ENCODE measurements at places on chromosomes 5 and 9.

DNA sequence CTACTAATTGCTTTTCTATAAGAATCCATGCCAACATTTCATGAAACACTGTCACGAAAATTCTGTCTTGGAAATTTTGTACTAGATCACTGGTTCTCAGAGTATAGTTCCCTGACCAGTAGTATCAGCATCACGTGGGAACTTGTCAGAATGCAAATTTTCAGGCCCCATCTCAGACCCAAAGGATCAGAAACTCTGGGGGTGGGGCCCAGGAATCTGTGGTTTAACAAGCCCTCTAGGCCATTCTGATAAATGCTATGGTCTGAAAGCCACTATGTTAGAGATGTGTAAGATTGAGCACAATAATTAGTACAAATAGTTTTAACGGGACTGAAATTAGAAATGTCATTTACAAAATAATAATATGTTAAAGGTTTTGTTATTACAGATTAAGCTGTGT is 615.7 kb upstream of the ARRDC3 start:
- no peaks in the 10 kb centered on the region for H3K36me3 ChIP-seq
- no peak for DNase-seq
- H3K27ac ChIP-seq: no peak overlapping the region
- H3K27me3 ChIP-seq: no peaks in the 10 kb centered on the region
- no peaks in the 10 kb centered on the region for H3K4me1 ChIP-seq

- no peaks in the 10 kb centered on the region for H3K36me3 ChIP-seq
- DNase-seq: peak; percentile 54
- H3K27me3 ChIP-seq: no peaks in the 10 kb centered on the region
- H3K4me1 ChIP-seq: no peaks in the 10 kb centered on the region
- H3K27ac ChIP-seq: peak overlapping the region; percentile 54
Observed at GRCh38 chr5:80141147-80141671, 106.1 kb downstream of the THBS4 start.

DNA sequence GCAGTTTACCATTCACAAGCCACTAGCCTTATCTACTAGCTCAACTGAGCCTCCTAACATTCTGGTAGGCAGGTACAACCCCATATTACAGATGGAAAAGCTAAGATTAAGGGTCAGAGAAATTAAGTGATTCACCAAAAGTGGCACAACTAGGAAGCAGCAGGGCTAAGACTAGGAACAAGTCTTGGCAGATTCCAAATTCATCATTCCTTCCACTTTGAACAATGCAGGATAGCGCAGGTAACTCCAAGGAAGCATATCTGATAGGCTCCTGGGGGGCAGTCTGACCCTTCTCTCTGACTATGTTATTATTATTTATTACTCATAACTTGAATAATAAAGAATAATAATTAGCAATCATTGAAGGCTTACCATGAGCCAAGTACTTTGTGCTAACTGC is 8.5 kb downstream of the HBEGF start:
- H3K4me3 ChIP-seq: no peak overlapping the region
- H3K27me3 ChIP-seq: no peaks in the 10 kb centered on the region
- no peak overlapping the region for H3K27ac ChIP-seq
- DNase-seq: no peak
- peaks cover 2% of the 10 kb centered on the region for H3K4me1 ChIP-seq

GRCh38 chr9:14424983-14425382 is 111.0 kb upstream of the NFIB start:
- H3K4me1 ChIP-seq: no peaks in the 10 kb centered on the region
- no peaks in the 10 kb centered on the region for H3K27me3 ChIP-seq
- DNase-seq: no peak
- no peak overlapping the region for H3K27ac ChIP-seq

GRCh38 chr5:10319202-10319851 is 11.6 kb upstream of the CMBL start:
- H3K4me1 ChIP-seq: peaks cover 9% of the 10 kb centered on the region
- no peaks in the 10 kb centered on the region for H3K27me3 ChIP-seq
- H3K36me3 ChIP-seq: no peaks in the 10 kb centered on the region
- no peak overlapping the region for H3K4me3 ChIP-seq
- DNase-seq: no peak

GRCh38 chr5:33281431-33281843 is 159.3 kb upstream of the TARS1 start:
- H3K27me3 ChIP-seq: no peaks in the 10 kb centered on the region
- no peaks in the 10 kb centered on the region for H3K4me1 ChIP-seq
- no peak overlapping the region for H3K4me3 ChIP-seq
- no peak overlapping the region for H3K27ac ChIP-seq

GRCh38 chr5:124365361-124365801 is 381.1 kb downstream of the ZNF608 start:
- H3K4me3 ChIP-seq: no peak overlapping the region
- no peak for DNase-seq
- no peaks in the 10 kb centered on the region for H3K27me3 ChIP-seq
- no peaks in the 10 kb centered on the region for H3K4me1 ChIP-seq
- H3K36me3 ChIP-seq: no peaks in the 10 kb centered on the region
- H3K27ac ChIP-seq: no peak overlapping the region

- no peaks in the 10 kb centered on the region for H3K27me3 ChIP-seq
- no peaks in the 10 kb centered on the region for H3K4me1 ChIP-seq
- no peak overlapping the region for H3K4me3 ChIP-seq
- H3K36me3 ChIP-seq: no peaks in the 10 kb centered on the region
- H3K27ac ChIP-seq: no peak overlapping the region
Observed at GRCh38 chr5:171481571-171482433, 62.4 kb downstream of the FGF18 start.

- H3K36me3 ChIP-seq: no peaks in the 10 kb centered on the region
- DNase-seq: no peak
- no peaks in the 10 kb centered on the region for H3K27me3 ChIP-seq
- H3K4me1 ChIP-seq: peaks cover 37% of the 10 kb centered on the region
- no peak overlapping the region for H3K4me3 ChIP-seq
Observed at GRCh38 chr9:137437691-137438590, 3.2 kb downstream of the ENTPD8 start.

GRCh38 chr5:121325930-121326329 is 525.8 kb upstream of the FTMT start:
- H3K27me3 ChIP-seq: no peaks in the 10 kb centered on the region
- no peaks in the 10 kb centered on the region for H3K36me3 ChIP-seq
- H3K4me1 ChIP-seq: no peaks in the 10 kb centered on the region

- H3K27me3 ChIP-seq: no peaks in the 10 kb centered on the region
- DNase-seq: no peak
- no peaks in the 10 kb centered on the region for H3K36me3 ChIP-seq
- no peak overlapping the region for H3K4me3 ChIP-seq
- H3K27ac ChIP-seq: no peak overlapping the region
Observed at GRCh38 chr9:97943308-97943855, 5.4 kb upstream of the HEMGN start.

- no peak overlapping the region for H3K27ac ChIP-seq
- H3K4me3 ChIP-seq: no peak overlapping the region
- no peak for DNase-seq
- no peaks in the 10 kb centered on the region for H3K36me3 ChIP-seq
- peaks cover 29% of the 10 kb centered on the region for H3K4me1 ChIP-seq
- H3K27me3 ChIP-seq: no peaks in the 10 kb centered on the region
Observed at GRCh38 chr5:673161-673830, 19.9 kb downstream of the TPPP start.

DNA sequence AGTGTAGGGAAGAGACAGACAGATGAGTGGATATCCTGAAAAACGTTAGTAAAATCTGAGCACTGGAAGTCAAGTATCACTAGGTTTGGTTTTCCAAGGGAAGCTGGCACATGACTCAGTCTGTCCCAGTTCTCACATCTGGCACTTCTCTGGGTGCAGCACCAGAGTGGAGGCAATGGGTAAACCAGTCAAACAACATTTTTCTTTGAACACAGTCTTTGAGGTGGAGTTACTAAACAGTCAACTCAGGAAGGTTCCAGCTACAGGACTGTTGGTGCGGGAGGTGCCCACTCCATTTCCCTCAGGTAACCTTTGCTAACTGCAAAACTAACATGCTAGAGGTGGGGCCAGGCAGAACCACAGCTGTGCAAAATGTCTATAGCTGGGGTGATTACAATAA is 301.4 kb upstream of the RFX3 start:
- no peak overlapping the region for H3K4me3 ChIP-seq
- no peaks in the 10 kb centered on the region for H3K27me3 ChIP-seq
- H3K27ac ChIP-seq: no peak overlapping the region
- H3K4me1 ChIP-seq: peaks cover 11% of the 10 kb centered on the region

- no peak overlapping the region for H3K27ac ChIP-seq
- no peaks in the 10 kb centered on the region for H3K36me3 ChIP-seq
- no peak overlapping the region for H3K4me3 ChIP-seq
- no peaks in the 10 kb centered on the region for H3K27me3 ChIP-seq
Observed at GRCh38 chr5:157253547-157253946, 12.4 kb upstream of the CYFIP2 start.

- H3K36me3 ChIP-seq: no peaks in the 10 kb centered on the region
- H3K4me3 ChIP-seq: peak within 1 kb of the TSS; percentile 40
- H3K27ac ChIP-seq: peak within 1 kb of the TSS; percentile 52
- peaks cover 40% of the 10 kb centered on the region for H3K4me1 ChIP-seq
- DNase-seq: peak; percentile 97
Observed at GRCh38 chr9:114505187-114506081, at the start of gene WHRN. Gene WHRN, minus strand, starts transcription at chr9:114505473. Its CDS starts 672 bp downstream, at chr9:114504801.

GRCh38 chr5:142617416-142618129 is 68.3 kb downstream of the FGF1 start:
- no peak for DNase-seq
- H3K27ac ChIP-seq: no peak overlapping the region
- no peaks in the 10 kb centered on the region for H3K36me3 ChIP-seq
- H3K4me1 ChIP-seq: no peaks in the 10 kb centered on the region
- no peak overlapping the region for H3K4me3 ChIP-seq

GRCh38 chr9:36135741-36136271 is 727 bp upstream of the GLIPR2 start:
- DNase-seq: no peak
- H3K36me3 ChIP-seq: no peaks in the 10 kb centered on the region
- H3K27me3 ChIP-seq: no peaks in the 10 kb centered on the region
- peaks cover 19% of the 10 kb centered on the region for H3K4me1 ChIP-seq

DNA sequence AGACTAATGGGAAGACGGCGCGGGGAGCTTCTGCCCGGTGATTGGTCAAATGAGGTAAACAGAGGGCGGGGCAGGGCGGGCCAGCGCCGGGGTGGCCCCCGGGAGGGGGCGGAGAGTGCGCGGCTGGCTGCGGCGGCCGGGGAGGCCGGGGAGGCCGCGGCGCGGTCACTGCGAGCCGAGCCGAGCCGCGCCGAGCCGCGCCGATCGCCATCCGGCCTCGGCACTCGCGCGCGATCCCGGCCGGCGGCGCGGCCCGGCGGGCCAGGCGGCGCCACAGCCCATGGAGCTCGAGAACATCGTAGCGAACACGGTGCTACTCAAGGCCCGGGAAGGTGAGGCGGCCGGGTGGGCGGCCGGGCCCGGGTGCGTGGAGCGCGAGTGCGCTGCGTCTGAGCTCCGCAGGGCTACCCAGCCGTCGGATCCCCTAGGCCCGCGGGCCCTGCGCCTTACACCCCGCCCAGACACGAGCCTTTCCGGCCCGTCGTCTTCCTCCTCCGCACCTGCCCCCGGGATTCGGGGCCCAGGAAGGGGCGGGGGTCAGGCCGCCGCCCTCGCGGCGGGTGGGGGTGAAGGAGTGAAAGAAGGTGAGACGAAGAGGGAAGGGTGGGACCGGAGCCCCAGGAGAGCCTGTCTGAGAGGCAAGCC is at the start of gene GRK6:
GRK6 (plus strand) TSS at position 111 of the 645 bp plus-strand sequence; CDS start at position 281, 170 bp downstream.
- H3K4me3 ChIP-seq: peak within 1 kb of the TSS; percentile 59
- peak; percentile 53 for DNase-seq
- peaks cover 23% of the 10 kb centered on the region for H3K4me1 ChIP-seq

DNA sequence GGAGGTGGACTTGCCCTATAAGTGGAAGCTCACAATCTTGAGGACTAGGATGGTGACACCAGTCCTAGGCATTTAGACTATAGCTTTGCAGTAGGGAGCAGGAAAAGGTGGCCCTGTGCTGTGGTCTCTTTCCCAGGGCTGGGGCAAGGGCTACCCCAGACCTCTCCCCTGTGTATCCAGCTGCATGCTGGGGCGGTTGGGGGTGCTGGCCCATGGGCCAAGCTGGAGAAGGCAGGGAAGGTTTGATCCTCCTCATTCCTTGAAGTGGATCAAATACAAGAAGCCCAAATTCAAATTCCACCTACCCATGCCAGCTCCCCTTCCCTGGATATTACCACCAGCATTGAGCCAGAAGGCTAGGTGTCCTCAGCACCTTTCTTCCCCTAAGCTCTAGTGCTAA is 2.2 kb upstream of the PTGS1 start:
- H3K36me3 ChIP-seq: no peaks in the 10 kb centered on the region
- H3K4me1 ChIP-seq: peaks cover 4% of the 10 kb centered on the region
- no peak overlapping the region for H3K4me3 ChIP-seq
- DNase-seq: no peak
- H3K27me3 ChIP-seq: no peaks in the 10 kb centered on the region

Data from body of pancreas (tissue), 4 donors.